ENCODE measurements at places on chromosomes 16 and 17. TPM values are rescaled to one million over a fixed set of nuclear protein-coding genes. Genes with fewer than 3 reads are reported as not detected.

- DNase-seq = peak; percentile 23
These were observed 29.9 kb upstream of the GINS2 start for GRCh38 chr16:85718682-85719081.

- DNase-seq = no peak
These were observed 423.3 kb upstream of the MAF start for GRCh38 chr16:80023865-80024264.

- no peak for DNase-seq
These were observed 202.3 kb upstream of the AXIN2 start for GRCh38 chr17:65763786-65764185.

GRCh38 chr17:74852237-74853047 lies 7.2 kb downstream of the GRIN2C start:
- DNase-seq = no peak

DNA sequence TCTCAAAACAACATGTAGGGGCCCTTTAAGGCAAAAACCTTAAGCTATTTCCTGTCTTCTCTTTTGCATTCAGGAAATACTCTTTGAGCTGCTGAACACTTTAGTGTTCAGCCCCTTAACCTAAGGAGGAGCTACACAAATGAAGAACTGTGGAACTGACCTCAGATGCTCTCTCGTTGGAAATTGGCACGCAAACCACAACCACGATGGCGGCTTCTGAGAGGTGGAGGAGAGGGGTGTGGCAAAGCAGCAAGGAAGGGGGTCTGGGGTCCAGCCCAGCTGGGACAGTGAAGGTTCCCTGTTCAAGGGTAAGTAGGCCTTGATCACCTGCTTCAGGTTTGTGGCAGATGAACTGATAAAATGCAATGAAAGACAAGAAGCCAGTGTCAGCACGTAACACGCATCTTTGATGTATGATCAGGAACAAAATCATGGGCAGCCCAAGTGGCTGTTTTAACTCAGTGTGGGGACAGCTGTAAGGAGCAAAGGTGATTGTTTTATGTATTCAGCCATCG lies 291.6 kb upstream of the TNRC6C start:
- no peak for DNase-seq

DNA sequence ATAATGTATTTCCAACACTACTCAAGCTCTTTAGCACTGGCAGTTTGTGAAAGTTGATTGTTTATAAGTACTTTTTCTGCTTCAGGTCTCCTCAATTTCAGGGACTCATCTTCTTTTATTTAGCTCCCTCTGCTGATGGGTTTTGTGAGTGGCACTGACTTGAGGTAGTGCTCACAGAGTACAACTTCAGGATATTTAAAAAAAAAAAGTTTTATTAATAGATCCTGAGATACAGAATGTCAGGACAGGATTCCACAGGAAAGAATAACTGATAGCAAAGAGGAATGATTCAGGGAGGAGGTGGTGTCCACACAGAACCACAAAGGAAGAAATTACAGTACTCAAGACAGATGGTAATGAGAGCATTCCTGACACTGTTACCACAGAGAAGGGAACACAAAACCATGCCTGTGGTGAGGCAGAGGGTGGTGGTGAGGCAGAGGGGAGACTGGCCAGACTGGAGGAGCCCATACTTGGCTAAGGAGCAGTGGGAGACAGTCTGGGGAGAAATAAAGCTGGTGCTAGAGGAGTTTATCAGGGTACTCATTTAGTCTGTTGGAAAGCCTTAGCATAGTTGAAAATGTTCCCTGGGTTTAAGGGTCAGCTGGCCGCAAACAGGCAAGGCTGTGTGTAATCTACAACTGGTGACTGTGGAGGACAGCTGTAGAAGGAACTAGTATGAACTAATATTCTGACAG lies 63.7 kb downstream of the SPAG9 start:
- peak; percentile 84 for DNase-seq

GRCh38 chr17:4305224-4305623 lies 41.4 kb upstream of the ANKFY1 start:
- no peak for DNase-seq

DNA sequence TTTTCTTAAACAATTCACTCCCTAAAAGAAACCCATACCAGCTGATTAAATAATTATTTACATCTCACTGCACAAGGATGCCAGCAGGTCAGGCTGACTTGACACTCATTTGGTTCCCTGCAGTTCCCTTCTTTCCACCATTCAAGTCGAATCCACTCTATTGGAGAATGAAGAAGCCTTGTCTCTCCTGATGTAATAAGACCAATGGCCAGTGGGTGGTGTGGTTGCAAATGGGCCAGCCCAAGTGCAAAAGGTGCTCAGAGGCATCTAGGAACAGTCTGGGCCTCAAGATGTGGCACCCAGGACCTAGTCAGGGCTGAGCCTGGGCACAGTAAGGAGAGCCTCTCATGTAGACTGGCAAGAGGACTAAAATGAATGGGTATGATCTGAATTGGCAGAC lies 9.3 kb downstream of the C16orf78 start:
- DNase-seq = peak; percentile 1

DNA sequence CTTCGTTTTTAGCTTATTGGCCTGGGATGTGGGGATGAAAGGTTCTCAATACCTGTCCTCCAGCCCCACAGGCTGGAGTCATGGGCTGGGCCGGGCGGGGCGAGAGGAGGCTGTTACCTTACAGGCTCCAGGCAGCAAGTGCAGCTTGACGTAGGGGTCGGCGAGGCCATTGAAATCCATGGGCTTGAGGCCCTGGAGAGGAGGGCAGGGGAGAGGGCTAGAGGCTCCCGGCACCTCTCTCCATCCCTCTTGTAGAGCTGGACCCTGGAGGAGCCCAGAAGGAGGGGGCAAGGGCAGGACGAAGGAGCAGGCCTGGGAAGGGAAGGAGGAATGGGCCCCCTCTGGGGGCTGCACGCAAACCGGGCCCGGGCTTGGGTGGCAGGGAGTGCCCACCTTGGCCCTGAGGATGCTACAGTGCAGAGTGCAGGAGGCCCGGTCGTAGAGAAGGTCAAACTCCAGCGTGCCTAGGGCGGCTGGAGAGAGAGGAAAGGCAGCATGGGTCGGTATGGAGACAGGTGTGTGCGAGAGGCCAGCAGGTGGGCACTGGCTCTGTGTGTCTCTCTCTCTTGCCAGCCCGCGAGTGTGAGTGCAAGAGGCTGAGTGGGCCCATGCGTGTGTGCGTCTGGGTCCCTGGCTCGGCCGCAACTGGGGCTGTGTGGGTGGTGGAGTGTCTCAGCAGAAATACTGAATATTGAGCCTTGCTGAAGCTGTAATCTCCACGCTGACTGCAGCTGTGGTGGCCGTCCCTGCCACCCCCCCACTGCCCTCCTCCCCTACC lies 1.6 kb downstream of the DOC2A start:
- no peak for DNase-seq

DNA sequence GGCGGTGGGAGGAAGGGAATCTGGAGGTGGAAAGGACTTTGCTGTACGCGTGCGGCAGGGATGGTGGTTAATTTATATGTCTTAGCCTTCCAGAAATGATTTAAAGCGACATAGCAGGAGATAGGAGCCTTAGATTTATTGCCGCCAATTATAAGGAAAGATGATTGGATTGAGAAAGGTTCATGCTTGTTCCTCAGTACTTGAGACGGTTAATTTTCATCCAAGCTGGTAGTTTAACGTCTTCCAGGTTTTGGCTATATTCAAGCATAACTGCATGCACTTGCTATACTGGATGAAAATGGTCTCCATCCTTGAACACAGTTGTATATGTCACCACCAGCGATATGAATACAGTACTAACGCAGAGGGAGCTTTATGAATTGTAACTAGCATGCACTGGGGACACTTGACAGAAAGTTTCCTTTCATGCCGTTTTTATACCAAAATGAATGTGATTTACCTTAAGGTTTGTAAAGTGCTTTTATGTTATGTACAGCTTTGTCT lies 610 bp upstream of the PEX12 start:
- no peak for DNase-seq

GRCh38 chr17:65627891-65628643 lies 66.6 kb upstream of the AXIN2 start:
- DNase-seq = peak; percentile 98

The FBXL20 gene
- total RNA-seq = 2.2 TPM

The CACNA1G gene
- total RNA-seq = 0.04 TPM

The KCNG4 gene
- not detected for total RNA-seq

The ZNF469 gene
- 5.8 TPM for total RNA-seq

The TSNAXIP1 gene
- 0.86 TPM for total RNA-seq

Data from PC-3 (cell line).